ENCODE measurements at places on chromosomes 1 and 21. TPM values are rescaled to one million over a fixed set of nuclear protein-coding genes. Genes with fewer than 3 reads are reported as not detected.

LIPI gene
- total RNA-seq: not detected

SLC2A5 gene
- 2.0 TPM for total RNA-seq

PCP4L1 gene
- not detected for total RNA-seq

IL19 gene
- not detected for total RNA-seq

OBSCN gene
- 18.5 TPM for total RNA-seq

CCT3 gene
- total RNA-seq: 335 TPM

CELA3B gene
- not detected for total RNA-seq

OR10Z1 gene
- total RNA-seq: not detected

ASPM gene
- 1.1 TPM for total RNA-seq

RAB42 gene
- total RNA-seq: 3.6 TPM

ARF1 gene
- 203 TPM for total RNA-seq

FAM72C gene
- 0.09 TPM for total RNA-seq

ACTA1 gene
- not detected for total RNA-seq

KIAA1614 gene
- total RNA-seq: 7.9 TPM

C4BPB gene
- total RNA-seq: not detected

SEC16B gene
- 4.1 TPM for total RNA-seq

ZBTB8OS gene
- total RNA-seq: 69.9 TPM

SPATA46 gene
- not detected for total RNA-seq

CLEC20A gene
- total RNA-seq: not detected

ECE1 gene
- total RNA-seq: 40.7 TPM

LINGO4 gene
- not detected for total RNA-seq

G0S2 gene
- 20.2 TPM for total RNA-seq

SPRR2F gene
- total RNA-seq: not detected

ALDH4A1 gene
- 12.0 TPM for total RNA-seq

RAP1GAP gene
- 0.16 TPM for total RNA-seq

WNT9A gene
- 2.8 TPM for total RNA-seq
